Activated naive CD4-positive, alpha-beta T cell (primary cell): ENCODE measurements at places on chromosomes 3 and 15.

- no peak for DNase-seq
These were observed 3.9 kb downstream of the CAMK1 start for GRCh38 chr3:9765865-9766264.

GRCh38 chr3:188326968-188327367, 173.0 kb downstream of the LPP start:
- DNase-seq: no peak

DNA sequence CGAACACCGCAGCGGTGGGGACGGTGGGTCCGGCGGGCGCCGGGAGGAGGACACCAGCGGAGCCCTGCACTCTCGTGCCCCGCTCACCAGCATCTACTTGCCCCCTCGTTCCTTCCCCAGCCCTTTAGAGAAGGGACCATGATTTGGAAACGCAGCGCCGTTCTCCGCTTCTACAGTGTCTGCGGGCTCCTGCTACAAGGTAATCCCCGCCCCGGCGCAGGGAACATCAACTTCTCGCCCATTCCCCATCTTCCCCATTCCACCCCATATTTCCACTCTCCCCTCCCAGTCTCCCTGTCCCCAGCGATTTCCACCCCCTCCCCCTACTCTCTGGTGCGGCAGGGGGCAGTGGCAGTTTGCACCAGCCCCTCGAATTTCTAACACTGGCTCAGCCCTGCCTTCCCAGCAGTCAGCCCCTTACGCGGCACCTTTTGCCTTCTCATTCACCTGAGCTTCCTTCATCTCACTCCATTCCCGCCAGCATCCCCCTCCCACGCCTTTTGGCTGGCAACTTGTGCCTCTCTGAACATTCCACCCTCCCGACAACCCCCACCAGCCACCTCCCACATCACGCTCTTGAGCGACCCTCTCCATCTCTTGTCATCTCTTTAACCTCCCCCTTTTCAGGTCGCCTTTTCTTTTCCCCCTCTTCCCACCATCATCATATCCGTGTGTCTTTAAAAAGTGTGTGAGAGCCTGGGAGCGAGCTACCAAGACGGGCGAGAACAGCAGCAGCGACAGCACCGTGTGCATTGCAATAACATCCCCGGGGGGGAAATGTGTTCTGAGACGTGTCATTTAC, 882 bp downstream of the CADM2 start:
- DNase-seq: no peak

DNA sequence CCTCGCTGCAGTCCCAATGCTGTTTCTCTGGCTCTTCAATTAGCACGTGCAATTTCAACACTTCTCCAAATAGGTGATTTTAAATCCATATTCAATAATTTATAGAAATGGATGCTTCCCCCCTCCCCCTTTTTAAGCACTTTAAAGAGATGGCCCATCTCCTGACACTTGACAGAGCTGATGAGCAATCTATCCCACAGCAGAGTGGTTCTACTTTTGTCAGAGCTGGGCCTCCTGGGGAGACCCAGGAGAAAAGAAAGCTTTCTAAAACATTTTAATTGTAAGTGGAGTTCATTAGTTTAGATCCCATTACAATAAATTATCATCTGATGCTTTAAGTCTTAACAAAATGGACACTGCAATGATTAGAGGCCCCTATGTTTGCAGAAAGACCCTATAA, 127.7 kb downstream of the SHQ1 start:
- no peak for DNase-seq
